Upper lobe of left lung (tissue), 6 donors: ENCODE measurements at places on chromosomes 11 and 22. TPM values are rescaled to one million over a fixed set of nuclear protein-coding genes. Genes with fewer than 3 reads are reported as not detected.

GRCh38 chr11:2306452-2306823, 4.6 kb downstream of the TSPAN32 start:
- H3K36me3 ChIP-seq, result no peaks in the 10 kb centered on the region
- H3K27me3 ChIP-seq, result no peaks in the 10 kb centered on the region
- H3K4me3 ChIP-seq, result peak overlapping the region; percentile 15
- H3K4me1 ChIP-seq, result peaks cover 53% of the 10 kb centered on the region
- no peak for DNase-seq

Gene PARVG
- 89.2 TPM for total RNA-seq

DNA sequence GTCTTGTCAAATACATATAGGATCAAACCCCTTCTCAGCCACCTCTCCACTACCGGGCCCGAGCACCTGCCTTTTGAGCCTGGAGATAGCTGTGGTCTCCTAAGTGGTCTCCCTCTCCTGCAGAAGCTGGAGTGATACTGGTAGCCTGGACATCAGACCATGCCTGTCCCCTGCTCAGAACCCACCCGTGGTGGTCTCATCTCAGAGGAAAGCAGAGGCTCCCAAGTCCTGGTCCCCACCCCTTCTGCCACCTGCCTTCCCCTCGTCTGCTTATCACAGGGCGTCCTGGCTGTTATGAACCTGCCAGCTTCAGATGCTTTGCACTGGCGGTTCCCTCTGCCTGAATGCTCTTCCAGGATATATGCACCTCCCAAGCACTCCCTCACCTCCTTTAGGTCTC, 50.5 kb upstream of the EIF3D start:
- H3K27me3 ChIP-seq, result no peaks in the 10 kb centered on the region
- H3K4me3 ChIP-seq, result no peak overlapping the region
- H3K4me1 ChIP-seq, result no peaks in the 10 kb centered on the region

Gene OR4C12
- not detected for total RNA-seq

Gene CENPM
- total RNA-seq, result 9.3 TPM

- H3K36me3 ChIP-seq, result no peaks in the 10 kb centered on the region
- no peak for DNase-seq
- H3K27ac ChIP-seq, result no peak overlapping the region
- H3K4me1 ChIP-seq, result no peaks in the 10 kb centered on the region
- H3K27me3 ChIP-seq, result no peaks in the 10 kb centered on the region
- H3K4me3 ChIP-seq, result no peak overlapping the region
Observed at GRCh38 chr11:109237636-109238035, 184.4 kb upstream of the C11orf87 start.
